ENCODE measurements at places on chromosomes 1 and 21.

- DNase-seq = no peak
Measured at GRCh38 chr1:200311256-200311655, 98.6 kb downstream of the ZNF281 start.

DNA sequence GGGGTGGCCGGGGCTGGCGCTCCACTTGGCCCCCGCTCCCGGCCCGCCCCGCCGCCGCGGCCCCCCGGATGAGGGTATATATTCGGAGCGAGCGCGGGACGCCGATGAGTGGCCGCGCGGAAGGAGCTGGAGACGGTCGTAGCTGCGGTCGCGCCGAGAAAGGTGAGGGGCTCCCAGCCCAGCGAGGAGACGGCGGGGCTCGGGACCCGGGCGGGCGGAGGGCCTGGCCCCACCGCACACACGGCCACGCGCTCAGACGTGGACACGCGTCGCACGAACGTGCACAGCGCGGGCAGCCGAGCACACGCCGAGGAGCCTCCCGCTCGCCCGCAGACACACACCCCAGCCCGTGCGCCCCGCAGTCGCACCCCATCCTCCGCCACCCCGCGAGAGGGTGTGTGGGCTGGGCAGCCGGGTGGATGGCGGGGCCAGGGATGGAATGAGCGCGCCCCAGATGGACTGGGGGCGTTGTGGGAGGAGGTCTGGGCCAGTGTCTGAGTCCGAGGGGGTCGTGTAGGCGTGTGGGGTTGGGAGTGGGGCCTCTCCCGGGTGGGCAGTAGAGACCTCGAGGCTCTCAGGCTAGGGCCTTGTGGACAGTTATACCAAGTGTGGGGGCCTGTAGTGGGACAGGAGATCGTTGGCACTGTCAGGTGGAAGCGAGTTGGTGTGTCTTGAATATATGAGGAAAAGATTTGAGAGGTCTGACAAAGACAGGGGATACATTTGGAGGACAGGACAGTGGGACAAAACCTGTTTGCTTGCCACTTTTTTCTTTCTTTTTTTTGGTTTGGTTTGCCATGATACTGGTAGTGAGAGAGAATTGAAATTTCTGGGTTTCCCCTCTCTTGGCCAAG, at the start of gene UAP1:
Gene UAP1 (plus strand): TSS at position 107 of the 854 bp plus-strand sequence. CDS start 4,347 bp downstream, outside the sequence.
- DNase-seq = no peak

DNA sequence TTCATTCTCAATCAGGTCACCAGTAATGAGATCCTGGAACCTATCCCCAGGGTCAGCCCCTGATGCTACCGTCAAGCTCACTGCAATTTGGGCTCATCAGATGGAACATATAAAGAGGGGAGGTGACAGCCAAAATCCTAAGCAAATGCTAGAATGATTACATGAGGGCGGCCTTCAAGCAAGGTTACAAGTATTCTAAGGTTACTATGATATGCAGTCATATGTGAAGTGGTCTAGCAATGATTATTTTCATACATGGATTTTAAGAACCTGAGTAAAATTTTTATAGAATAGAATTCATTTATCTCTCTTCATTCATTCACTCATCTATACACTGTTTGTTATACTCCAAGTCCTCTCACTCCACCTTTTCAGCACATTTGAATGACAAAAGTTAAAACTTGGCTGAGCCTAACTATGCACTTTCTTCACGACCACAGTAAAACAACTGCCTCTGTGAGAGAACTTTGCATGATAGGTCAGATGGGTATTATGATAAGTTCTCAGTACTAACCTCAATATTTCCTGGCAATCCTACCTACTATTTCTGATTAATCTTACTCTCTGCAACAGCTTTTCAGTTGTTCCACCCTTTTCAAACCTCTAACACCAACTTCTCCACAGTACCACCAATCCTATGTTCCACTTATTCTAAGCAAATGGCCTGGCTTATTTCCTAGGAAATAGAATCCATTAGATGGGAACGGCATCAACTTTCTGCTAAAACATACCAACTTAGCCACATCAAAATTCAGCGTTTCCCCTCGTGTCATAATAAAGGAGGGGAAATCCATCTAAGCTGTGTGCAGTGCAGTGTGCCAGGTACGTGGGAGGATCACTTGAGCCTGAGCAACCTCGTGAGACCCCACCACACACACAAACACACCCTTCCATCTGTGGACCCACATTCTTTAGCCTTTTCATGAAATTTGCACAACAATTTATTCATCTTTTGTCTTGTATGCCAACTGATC, 32.0 kb downstream of the LHX9 start:
- no peak for DNase-seq

DNA sequence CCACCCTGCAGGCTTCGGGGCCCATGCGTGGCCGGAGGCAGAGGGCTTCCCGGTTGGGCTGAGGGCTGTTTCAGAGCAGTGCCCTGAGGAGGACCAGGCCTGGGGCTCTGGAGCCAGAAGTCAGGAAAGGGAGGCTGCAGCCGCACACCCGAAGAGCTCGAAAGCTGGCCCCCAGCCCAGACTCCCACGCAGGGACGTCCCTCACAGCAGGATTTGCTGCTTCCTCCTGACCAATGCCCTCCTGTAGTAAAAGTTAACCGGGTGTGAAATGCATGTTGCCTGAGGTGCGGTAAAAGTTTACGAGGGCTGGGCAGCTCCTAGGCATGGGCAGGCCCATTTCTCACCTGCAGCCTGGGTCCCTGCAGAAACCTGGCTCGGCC, 101.5 kb upstream of the ARHGEF16 start:
- DNase-seq = no peak

DNA sequence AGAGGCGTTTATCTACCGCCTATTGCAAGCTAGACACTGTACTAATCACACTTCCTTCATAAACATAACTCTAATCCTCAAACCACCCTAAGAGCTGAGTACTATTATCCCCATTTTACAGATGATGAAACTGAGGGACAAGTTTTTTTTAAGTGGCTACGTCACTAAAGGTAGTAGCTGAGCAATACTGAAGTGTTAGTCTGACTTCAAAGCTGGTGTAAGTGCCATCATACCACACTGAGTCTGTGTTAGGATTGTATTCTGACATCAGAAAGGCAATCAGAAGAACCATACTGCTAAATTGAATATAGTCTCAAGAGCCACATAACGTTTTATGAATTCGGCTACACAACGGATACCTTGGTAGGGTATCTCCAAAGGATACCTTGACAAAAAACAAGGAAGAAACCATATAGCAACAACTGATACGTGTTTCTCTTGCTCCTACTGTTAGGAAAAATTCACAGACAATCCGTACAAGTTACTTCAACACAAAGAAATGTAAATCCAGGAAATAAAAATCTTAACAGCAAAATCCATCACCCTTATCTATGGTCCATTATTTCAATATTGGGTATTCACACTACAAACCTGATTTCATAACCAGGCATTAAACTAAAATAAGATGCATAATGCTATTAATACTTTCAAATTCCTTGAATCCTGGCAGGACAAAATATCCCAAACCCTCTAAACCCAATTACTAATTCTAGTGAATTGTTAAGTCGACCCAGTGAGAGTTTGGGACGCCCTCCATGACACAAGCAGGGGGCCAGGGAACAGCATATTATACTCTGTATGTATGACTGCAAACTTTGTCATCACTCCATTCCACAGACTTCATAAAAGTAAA, 1.6 kb downstream of the TP53BP2 start:
- DNase-seq = no peak

DNA sequence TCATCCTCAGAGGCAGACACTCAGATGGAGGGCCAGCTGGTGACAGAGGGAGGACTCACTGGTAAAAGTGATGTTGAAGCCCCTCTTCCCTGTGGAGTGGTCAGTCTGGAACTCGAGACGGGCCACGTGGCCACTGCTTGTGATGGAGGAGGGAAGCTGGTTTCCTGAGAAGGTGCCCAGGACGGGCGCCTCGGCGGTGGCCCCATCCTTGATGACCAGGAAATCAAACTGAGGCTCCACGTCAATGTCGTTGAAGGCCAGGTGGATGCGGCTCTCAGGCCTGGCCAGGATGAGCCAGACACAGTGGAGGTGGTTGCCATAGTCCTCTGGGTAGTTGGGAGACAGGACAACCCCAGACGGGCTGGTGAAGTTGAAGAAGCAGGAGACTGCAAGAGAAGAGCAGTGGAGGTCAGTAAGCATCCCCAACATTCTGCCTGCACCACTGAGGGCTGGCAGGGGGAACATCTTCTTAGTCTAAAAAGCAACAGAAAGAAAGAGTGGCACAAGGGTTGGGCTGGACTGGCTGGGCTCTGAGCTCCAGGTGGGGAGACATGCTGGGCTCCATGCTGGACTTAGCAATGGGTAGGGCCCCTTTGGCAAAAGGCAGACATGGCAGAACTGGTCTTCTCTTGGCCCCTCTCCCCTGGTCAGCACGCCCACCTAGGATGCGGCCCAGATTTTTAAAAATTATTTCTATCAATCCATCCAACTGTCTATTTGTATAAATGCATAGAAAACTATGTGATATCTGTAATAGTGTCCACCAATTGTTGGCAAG, 120.5 kb upstream of the HMGB4 start:
- no peak for DNase-seq
